ENCODE measurements at places on chromosomes 3 and 15.

GRCh38 chr3:60114191-60114590, 1064.4 kb upstream of the CFAP20DC start:
- no peak for DNase-seq

DNA sequence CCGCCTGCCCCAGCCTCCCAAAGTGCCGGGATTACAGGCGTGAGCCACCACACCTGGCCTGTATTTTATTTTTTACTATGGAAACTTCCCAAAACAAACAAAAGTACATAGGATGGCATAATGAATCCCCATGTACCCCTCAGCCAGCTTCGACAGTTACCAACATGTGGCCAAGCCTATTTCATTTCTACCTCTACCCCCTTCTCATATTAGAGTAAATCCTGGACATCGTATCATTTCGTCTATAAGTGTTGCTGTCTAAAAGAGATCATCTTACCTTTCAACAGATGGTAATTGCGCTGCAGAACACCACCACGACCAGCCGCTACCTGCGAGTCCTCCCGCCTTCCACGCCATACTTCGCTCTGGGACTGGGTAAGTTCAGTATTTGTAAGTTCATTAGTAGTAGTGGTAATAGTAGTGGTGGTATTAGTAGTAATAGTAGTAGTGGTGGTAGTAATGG, 44.9 kb downstream of the DLEC1 start:
- DNase-seq = no peak

DNA sequence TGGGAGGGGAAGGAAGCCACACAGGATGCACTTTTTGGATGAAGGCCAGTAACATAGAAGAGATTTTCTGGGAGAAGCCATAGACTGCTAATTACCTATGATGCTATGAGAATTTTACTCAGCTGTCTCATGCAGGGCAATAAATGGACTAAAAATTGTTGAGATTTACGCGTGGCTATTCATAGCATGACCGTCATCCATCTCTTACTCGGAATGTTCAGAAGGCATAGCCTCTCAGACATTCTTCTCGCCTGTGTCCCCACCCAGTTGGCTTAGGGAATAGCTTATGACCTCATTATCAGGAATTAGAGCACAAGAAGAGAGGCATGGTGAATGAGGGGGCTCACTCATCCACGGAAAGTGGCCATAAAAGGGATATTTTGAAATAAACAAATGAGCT, 107.9 kb upstream of the ATP10A start:
- no peak for DNase-seq

DNA sequence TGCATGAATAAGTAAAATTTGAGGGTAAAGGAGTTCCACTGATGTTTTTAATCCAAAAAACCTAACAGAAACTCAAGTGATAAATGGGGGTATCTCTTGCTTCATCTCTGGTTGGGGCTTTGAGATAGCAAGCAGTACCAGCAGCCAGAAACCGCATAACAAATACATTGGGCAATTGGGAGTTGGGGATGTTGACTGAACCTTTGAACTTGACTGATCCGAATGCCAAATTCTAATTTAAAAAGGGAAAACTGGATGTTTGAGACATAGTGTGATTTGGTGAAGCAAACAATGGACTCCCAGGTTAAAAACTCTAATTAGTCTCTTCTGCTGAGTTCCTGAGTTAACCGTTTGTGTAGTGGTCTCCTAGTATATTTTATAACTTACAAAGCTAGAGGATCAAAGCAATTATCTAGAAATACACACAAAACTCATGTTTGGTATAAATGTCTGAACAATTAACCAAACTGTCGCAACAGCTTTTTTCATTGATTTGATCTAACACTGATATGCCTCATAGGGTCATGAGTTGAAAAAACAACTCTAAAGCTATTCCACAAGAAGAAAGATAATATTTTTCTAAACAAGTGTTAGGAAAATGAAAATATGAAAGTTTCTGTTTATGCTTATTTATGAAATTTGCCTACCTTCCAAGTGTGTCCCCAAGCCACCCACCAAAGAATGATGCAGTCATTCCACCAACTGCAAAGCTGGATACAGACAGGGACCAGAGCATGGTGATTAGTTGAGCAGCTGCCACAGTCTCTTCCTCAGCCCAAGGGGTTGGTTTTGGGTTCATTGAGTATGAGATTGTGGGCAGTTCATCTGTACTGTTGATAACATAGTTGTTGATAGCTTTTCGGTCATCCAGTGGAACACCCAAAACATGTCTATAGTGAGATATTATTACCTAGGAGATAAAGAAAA, 12.4 kb downstream of the SLC2A2 start:
- DNase-seq = no peak

DNA sequence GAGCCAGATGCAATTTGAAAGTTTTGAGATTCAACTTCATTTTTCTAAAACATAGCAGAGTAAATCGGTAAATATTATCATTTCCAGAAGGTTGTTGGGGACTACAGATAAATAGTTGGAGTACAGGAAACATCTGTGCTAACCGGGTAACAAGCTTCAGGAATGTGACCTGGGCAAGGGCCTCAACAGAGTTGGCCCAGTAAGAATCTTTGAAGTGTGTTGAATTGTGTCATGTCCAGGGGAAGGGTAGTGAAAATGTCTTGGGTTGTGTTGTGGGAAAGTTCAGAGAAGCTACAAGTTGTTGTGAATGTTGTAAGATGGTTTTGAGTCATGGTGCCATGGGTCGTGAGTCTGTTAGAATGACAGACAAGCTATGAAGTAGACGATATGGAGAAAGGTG, 35.7 kb downstream of the SQOR start:
- no peak for DNase-seq

DNA sequence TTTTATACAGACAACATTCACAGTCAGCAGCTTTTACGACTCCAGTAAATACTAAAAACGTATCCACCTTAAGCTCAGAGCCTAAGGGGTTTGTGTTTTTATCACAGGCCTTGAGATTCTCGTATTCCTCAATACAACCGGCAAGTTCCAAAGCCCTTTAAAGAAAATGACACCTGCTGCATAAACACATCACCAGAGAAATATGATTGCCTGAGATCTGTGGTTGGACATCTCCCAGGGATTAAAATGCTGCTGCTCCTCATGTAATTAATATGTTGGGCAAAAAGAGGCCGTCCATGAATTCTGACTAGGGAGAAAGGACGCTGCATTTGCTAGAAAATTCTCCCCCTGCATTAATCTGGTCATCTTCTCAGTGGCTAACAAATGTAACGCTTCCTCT, 544.8 kb downstream of the MAGI1 start:
- no peak for DNase-seq

- DNase-seq = no peak
These were observed 7.4 kb downstream of the FGF12 start for GRCh38 chr3:192719964-192720363.

DNA sequence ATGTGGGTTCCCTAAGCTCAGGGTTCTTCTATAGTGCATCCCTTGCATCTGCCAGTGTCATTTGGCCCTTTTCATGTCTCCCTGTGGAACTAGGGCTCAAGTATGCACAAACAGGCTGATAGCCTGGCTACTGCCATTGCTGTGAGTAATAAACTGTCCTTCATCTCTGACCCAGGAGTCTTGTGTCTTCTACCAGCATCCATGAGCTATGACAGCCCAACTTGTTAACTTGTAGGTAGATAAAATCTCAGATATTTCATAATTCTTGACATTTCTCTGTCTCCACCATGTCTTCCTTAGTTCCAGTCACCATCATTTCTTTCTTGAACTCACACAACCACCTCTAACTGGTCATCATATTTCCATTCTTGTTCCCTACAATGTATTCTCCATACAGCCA, 19.5 kb upstream of the BCL2L10 start:
- no peak for DNase-seq

DNA sequence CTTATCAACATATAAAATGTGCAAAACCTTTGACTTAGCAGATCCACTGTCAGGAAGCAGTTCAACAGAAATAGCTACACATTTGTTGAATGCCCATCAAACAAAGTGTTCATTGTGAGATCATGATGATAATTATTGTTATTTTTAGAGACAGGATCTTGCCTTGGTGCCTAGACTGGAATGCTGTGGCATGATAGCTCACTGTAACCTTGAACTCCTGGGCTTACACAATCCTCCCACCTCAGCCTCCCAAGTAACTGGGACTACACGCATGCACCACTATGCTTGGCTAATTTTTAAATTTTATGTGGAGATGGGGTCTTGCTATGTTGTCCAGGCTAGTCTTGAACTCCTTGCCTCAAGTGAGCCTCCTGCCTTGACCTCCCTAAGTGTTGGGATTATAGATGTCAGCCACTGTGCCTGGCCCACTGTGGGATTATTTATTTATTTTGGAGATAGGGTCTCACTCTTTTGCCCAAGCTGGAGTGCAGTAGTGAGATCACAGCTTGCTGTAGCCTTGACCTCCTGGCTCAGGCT, 8.8 kb downstream of the MAP2K5 start:
- DNase-seq = no peak

DNA sequence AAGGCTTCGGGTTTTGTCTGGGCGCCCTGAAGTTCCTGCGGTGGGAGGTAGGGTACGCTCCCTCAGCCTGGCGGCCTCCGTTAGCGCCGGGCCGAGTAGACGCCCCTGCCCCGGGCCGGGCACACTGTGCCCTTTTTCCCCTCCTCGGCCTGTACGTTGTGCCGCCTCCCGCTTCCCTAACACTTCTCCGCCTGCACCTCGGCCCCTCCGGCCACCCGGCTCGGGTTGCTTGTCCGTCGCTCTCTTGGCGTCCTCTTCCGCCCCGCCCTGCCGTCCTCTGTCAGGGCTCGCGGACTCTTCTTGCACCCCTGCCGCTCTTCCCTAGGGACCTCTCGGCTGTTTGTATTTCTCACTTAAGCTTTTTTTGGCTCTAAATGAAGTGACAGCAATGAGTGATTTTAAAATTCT, 384 bp downstream of the KNL1 start:
- DNase-seq = peak; percentile 36

GRCh38 chr15:39359771-39360170, 221.1 kb upstream of the THBS1 start:
- no peak for DNase-seq

- DNase-seq = no peak
These were observed 70.0 kb upstream of the CBLB start for GRCh38 chr3:105938806-105939205.

- no peak for DNase-seq
These were observed 4.3 kb downstream of the IRAK2 start for GRCh38 chr3:10169000-10169496.

GRCh38 chr15:95635666-95636065, 694.8 kb upstream of the NR2F2 start:
- no peak for DNase-seq

- no peak for DNase-seq
These were observed 31.8 kb downstream of the SUCLG2 start for GRCh38 chr3:67622652-67623051.

DNA sequence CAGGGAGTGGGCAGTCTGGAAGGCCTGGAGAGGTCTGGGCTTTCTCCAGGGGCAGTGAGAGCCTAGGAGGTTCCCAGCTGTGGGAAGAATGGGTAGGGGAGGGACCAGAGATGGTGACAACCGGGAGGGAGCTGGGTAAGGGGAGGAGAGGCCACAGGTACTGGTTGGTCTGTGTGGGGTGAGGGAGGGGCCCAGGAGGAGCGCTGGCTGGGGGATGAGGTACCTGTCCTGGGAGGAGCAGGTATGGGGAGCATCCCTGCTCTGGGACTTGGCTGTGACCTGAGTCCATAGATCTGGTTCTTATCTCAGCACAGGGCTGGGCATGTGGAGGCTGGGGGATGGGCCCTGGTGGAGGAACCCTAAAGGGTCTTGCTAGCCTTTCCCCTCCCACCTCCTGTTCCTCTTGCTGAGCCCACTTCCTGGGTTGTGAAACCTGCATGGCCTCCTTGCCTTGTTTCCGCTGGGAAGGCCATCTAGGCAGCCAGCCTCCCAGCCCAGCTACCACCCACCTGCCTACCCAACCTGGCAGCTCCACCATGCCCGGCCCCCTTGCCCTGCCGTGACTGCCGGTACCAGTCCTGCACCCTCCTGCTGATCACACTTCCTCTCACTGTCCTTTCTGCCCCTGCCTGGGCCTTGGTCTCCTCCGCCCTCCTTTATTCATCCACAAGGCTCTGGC, 11.0 kb downstream of the PRKCD start:
- DNase-seq = no peak

DNA sequence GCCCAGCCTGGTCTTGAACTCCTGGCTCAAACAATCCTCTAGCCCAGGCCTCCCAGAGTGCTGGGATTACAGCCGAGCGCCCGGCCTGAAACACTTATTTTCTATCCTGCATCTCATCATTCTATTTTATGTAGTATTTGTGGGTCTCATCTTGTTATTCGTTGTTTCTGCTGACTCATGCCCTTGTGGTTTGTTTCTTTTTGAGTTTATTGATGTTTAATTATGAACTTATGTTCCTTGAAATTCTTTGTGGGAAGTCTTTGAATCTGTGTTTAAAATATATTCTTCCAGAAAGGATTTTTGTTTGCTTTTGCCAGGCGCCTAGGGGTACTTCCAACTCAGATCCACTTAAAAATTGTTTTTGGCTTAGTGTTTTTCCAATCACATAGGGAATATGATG, 78.3 kb upstream of the C15orf39 start:
- no peak for DNase-seq

DNA sequence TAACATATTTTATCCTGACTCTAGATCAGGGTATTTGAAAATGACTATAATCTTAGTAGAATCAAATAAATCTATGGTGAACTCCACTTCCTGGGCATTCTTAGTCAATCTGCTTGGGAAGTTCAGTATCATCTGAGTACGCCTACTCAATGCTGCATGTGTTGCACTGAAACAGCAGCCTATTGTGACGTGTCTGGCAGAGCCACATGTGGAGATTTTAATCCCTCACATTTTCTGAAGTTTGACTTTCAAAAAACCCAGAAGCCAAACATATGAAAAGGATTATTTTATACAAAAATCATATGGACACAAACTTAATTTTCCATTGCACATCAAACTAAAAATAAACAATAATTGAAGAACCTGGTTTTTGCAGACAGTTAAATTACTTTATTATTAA, 798.3 kb downstream of the ROBO1 start:
- no peak for DNase-seq

- no peak for DNase-seq
These were observed 137.0 kb downstream of the KLF13 start for GRCh38 chr15:31463521-31464102.

GRCh38 chr3:18716101-18716500, 291.0 kb upstream of the SATB1 start:
- no peak for DNase-seq

GRCh38 chr3:179852142-179852905, 184.4 kb downstream of the PEX5L start:
- DNase-seq = no peak

DNA sequence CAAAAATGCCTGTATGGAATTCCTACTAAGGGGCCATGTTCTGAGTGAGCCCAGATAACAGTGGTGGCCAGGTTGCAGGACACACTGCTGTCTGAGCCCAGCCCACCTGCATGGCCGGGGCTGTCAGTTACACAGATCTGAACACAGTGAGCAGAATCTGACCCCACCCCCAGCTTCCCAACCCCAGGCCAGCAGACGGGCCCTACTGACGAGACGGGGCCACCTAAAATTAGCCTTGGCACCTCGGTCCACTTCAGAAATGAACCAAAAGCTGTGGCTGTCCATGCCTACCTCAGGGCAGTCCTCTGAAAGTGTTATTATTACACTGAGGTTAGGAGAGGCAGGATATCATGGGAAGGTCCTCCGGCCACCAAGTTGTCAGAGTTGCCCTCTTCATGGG, 51.8 kb downstream of the LMCD1 start:
- DNase-seq = no peak

Measured in COR-L47 (cell line).